ENCODE measurements at places on chromosomes 12 and 14. TPM values are rescaled to one million over a fixed set of nuclear protein-coding genes. Genes with fewer than 3 reads are reported as not detected.
A peak's percentile ranks its signal among the peaks of the same experiment; 100 is the strongest.

FOXN4 gene
- total RNA-seq = not detected

DNA sequence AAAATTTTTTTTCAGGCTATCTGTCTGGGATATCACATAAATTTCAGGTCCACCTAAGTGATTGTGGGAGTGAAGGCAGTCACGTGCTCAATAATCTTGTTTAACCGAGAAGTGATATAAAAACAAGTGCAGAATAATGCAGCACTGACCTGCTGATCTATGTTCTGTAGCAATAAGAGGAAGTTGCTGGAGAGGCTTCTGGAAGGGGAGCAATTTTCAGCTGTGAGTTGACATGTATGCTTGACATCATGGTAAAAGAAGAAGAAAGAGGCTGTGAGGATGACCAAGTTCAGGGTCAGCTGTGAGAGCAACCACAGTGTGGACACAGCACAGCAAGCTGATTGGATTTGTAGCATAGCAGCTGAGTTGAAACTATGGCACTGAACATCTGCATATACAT, 172.0 kb upstream of the PELI2 start:
- DNase-seq = no peak

- no peak for DNase-seq
These were observed 3.7 kb upstream of the TRPV4 start for GRCh38 chr12:109836916-109837315.

DNA sequence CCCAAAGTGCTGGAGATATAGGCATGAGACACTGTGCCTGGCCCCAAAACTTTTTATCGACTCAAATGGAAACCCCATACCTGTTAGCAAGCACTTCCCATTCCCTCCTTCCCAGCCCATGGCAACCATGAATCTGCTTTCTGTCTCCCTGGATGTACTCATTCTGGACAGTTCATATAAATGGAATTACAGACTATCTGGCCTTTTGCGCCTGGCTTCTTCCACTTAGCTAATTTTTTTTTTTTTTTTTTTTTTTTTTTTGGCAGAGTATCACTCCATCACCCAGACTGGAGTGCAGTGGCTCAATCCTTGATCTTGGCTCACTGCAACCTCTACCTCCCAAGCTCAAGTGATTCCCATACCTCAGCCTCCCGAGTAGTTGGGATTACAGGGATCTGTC, 134.5 kb upstream of the MED13L start:
- DNase-seq = no peak

DNA sequence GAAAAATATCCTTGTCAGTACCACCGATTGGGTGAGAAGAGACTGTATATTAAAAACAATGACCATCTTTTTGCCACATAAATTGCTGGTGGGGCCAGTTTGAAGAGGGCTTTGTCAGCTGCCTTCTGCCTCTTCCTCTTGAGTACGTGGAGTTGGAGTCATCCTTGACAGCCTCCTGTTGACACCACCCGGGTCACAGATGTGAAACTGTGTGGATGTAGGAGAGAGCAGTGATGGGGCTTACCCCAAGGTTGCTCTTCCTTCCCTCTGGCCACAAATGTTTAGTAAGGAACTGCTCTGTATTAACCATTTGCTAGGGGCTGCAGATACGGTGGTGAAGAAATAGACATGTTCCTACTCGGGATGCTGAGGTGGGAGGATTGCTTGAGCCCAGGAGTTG, 12.2 kb downstream of the PTPN11 start:
- no peak for DNase-seq

- DNase-seq = no peak
These were observed 44.9 kb upstream of the PLEKHG3 start for GRCh38 chr14:64659366-64659765.

GRCh38 chr12:92027701-92028440, 117.8 kb downstream of the BTG1 start:
- no peak for DNase-seq

DNA sequence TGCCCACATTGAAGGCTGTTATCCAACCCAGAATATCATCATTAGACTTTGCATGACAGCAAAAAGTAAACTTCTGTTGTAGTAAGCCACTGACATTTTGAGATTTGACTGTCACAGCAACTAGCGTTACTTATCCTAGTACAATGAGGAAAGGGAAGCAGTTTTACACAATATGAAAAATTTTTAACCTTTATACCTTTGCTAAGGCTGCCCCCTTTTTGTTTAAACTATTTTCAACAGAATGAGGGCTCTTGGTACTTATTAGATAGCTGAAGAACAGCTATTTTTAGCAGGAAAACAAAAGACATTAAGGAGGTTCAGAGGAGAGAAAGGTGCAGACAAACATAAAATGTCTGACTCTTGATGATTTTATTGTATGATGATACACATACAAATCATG, 23.4 kb upstream of the TMX1 start:
- no peak for DNase-seq

GRCh38 chr14:65075628-65076325, 26.5 kb downstream of the MAX start:
- DNase-seq = no peak

DNA sequence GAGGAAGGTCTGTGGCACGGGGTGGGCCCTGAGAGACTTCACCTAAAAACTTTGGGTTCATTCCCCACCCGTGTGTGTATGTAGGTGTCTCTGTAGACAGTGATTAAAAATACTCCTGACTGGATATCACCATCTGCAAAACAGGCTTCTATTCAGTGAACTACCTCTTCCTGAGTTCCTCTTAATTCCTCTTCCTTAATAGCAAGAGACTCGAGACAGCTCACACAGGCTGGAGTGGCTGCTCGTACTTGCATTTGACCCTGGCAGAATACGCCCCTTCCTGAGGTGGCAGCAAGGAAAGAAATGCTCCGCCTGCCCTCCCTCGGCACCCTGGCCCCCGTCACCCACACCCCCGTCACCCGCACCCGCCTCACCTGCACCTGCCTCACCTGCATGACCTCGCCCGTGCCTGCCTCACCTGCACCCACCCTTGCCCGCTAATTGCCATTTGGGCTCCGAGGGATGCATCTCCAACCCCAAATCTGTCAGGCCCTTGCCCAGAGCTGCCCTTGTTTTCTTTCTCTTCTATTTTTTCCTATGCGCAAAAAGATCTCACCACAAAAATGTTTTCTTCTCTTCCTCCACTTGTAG, 90.0 kb downstream of the FBXL14 start:
- no peak for DNase-seq

- DNase-seq = no peak
These were observed 156.6 kb downstream of the DAD1 start for GRCh38 chr14:22432348-22432976.

GRCh38 chr14:74843653-74844052, 32.3 kb downstream of the PROX2 start:
- peak; percentile 42 for DNase-seq

OR11H7 gene
- total RNA-seq = not detected

TOMM20L gene
- total RNA-seq = not detected

Measured in Right ventricle myocardium inferior (tissue), 1 donor.